NCI-H1930 (cell line): ENCODE measurements at places on chromosomes 3 and 15.

- DNase-seq: no peak
These were observed 17.6 kb upstream of the TM2D3 start for GRCh38 chr15:101669744-101670143.

DNA sequence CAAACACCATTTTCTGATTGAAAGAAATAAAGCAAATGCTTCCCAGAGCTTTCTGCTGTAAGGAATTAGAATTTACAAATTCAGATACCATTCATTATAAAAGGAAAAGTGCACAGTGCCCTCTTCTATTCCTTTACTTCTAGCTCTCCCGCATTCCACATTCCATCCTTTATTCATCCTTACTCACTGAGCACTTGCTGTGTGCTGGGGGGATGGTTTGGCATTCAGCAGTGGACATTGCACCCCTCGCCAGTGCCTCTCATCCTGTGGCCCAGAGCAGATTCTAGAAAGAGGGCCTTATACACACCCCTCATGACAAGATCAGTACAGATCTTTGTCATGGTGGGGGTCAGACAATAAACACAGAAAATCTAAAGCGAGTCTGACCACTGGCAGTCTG lies 73.0 kb downstream of the MGLL start:
- no peak for DNase-seq

- no peak for DNase-seq
These were observed 102.4 kb upstream of the HACD2 start for GRCh38 chr3:123687286-123687685.

DNA sequence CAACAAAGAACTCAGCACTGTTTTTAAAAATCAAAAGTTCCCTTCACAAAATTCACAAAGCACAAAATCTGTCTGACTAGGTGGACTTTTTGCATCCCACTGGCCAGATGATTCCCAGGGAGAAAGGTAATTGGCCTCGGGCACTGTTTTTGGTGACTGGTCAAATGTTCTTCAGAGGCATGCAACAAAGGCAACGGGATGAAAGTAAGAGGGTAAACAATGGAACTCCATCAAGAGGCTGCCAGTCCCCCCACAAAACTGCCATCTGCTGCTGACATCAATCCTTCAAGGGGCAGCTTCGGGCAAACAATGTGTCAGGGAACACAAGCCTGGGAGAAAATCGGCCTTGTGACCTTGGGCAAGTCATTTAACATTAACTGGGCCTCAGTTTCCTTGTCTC lies 3.3 kb downstream of the SRGAP3 start:
- DNase-seq: no peak

GRCh38 chr15:82272154-82272553 lies 9.5 kb downstream of the SAXO2 start:
- no peak for DNase-seq
